ENCODE measurements at places on chromosomes 6 and 20. TPM values are rescaled to one million over a fixed set of nuclear protein-coding genes. Genes with fewer than 3 reads are reported as not detected.
A peak's percentile ranks its signal among the peaks of the same experiment; 100 is the strongest.

DNA sequence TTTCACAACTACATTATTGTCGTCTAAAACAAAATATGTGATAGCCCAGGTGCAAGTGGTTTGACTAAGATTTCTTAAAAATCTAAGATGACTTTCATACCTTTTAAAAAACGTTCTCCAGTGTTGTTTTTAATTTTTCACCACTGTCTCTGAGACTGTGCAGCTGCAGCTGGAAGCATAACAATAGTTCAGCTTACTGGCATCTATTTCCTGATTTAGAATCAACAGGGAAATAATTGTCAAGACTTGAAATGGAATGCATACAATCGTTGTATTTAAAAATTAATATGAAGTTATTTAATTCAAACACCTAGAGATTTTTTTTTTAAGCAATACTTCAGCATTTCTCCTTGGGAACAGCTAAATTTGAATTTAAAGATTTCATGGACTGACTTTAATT is 982.0 kb upstream of the EPHA7 start:
- no peak for DNase-seq

GRCh38 chr20:42484790-42485375 is 704.8 kb downstream of the PTPRT start:
- DNase-seq = no peak

DNA sequence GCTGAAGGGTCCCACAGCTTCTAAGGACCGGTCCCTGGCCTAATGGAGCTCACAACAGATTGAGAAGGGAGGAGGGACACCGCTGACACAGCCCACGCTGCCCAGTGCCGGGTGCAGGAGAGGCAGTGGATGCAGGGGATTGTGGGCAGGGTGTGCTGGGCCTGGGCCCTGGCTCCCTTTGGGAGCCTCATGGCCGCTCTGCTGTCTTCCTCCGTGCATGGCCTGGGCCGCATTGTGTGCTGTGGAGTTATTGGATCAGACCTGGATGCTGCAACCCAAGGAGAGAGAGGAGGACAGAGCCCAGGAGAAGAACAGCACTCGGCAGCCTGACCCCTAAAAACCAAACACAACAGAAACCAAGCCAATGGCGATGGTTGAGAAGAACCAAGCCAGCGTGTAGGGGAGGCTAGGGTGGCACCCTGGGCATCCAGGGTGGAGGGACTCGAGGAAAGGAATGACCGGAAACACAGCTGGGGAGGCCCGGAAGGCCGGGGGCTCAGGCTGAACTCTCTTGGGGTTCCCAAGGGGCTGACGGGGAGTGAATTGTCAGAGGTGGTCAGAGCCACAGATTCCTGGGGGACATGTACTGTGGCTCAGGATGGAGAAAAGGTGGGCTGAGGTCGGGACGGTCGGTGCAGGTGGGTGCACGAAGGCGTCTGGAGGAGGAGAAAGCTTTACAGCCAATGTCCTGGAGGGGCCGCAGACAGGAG is 41.0 kb downstream of the ERMARD start:
- DNase-seq = no peak

Gene EEF1A2
- 7.8 TPM for polyA plus RNA-seq

Gene ABT1
- 21.3 TPM for polyA plus RNA-seq

Gene ZNF334
- 0.46 TPM for polyA plus RNA-seq

DNA sequence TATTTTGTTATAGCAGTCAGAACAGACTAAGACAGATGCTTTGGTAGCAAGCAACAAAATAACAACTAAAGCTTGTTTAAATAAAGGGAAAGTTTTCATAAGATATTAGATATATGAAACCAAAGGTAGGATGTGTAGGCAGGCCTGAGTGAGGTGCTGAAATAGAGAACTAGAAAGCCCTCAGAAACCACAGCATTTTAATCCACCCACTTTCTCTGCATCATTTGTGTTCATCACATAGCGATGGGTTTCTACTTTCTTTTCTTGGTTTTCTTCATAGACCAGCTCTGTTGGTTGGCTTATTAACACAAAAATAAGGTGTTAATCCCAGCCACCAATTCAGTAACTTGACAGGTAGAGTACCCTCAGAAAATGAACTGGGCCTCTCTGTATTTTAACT is 58.6 kb downstream of the RPS12 start:
- DNase-seq = no peak

GRCh38 chr6:107618672-107619071 is 128.8 kb downstream of the SOBP start:
- DNase-seq = no peak

- no peak for DNase-seq
Observed at GRCh38 chr20:26216025-26216424, 519.4 kb upstream of the ZNF337 start.

DNA sequence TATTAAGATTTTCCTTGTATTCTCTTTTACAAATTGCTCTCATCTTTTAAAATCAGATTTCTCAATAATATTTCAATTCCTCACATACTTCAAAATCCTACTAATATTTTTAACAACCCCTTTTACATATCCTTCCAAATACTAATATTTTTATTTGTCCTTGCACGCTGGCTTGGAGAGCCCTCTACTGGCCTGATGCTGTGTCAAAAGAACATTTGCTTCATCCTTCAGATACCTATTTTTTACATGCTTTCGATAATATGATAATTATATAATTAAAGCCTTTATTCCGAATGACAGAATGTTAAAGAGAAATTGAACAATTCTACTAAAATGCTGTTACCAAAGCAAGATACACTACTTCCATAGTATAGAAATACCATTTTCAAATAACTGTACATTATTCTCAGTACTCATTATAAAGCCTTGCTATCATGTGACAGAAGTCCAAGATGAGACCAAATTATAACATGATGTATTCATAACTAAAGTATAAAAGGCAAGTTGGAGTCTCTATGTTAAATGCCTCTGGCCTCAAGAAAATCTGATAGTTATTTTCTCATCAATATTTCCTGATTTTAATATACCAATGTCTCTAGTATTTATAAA is 39.0 kb upstream of the PLN start:
- no peak for DNase-seq

Gene KHDRBS2
- 0.69 TPM for polyA plus RNA-seq

GRCh38 chr6:38773338-38773737 is 58.2 kb downstream of the DNAH8 start:
- DNase-seq = no peak

DNA sequence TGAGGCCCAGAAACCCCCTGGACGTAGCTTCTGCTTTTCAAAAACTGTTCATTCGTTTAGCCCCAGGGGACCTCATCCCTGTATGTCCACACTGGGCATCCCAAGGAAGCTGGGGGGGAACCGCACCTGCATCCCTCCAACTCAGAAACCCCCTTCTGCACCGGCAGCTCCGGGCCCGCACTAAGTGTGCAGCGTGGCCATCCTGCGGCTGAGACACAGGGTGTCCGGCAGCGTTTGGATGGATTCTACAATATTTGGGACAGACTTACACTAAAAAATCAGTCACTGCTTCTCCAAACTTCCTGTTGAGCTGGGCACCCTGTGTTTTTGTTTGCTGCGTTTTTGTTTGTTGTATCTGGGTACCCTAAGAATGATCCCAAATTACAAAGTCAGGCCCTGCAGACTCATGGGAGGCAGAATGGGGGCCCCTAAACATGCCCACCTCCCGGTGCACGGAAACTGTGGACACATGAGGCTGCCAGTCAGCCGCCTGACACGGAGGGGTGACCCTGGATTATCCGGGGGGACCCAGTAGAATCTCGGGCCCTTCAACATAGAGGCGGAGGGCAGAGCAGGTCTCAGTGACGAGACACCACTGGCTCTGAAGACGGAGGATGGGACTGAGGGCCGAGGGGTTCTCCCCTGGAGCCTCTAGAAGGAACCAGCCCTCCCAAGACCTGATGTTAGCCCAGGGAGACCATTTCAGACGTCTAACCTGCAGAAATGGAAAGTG is 88.2 kb upstream of the BHLHE23 start:
- no peak for DNase-seq

DNA sequence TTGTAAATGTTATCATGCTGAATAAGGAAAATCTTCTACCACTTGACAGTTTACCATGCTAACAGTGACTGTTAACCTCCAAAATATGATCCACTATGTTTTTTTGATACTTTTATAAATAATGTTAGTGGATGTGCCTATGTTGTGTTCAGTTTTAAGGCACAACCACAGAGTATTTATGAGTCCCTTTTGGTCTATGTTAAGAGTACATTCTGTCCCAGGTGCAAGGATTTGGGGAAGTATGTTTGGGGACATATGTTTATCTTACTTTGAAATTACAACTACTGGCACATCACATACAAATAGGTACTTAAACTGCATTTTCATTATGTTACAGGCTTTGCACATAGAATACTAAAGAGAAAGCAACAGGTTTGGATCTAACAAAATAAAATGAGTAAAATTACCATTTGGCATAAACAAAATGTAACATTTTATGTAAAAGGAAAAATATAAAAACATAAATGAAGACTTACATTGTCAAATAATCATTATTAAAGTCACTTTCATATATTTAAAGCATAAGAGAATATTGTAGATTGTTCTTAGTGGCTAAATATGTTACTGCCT is 71.2 kb downstream of the SESN1 start:
- DNase-seq = no peak

Gene BPHL
- polyA plus RNA-seq = 20.4 TPM

Gene PDE7B
- polyA plus RNA-seq = 1.1 TPM

Gene ADGRF1
- polyA plus RNA-seq = 0.46 TPM

DNA sequence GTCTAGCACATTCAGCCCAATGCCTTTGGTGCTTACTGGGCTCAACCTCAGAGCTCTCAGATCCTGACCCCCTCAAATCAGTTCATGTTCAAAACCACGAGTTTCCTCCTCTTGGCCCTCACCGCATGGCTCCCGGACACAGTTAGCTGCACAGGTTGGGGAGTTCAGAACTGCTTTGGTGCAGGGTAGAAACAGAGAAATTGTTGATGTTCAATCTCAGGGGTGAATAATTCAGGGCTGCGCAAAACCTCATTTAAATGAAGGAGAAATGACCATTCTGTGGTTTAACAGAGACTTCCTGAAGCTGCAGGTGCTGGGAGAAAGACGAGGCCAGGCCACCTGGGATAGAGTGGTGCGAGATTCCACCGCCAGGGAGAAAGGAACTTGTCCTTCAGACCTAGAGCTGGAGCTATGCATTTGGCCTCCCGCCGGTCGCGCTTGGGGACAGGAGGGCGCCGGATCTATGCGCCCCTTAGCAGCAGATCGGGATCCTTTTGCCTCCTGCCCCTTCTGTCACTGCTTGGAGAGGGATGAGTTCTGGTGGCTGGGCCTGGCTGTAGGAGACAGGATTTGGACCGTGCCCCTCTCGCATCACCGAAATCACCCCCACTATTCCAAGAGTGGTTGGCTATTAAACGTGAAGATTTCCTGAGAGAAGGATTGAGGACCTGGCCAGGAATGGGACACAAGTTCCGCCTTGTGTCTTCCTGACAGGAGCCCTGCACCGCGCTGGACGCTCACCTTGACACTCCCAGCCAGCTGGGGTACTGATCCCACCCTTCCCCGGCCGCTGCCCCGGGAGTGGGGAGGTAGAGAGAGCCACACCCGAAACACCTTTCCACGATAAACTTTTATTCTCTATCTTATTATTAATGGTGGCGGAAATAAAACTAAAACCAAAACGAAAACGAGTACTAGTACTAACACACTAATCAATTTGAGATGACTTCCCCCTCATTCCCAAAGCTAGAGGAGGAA is 767 bp upstream of the PAX1 start:
- no peak for DNase-seq

Gene DACT2
- polyA plus RNA-seq = 0.92 TPM

- no peak for DNase-seq
Observed at GRCh38 chr20:47315339-47316056, 41.0 kb downstream of the ZMYND8 start.

DNA sequence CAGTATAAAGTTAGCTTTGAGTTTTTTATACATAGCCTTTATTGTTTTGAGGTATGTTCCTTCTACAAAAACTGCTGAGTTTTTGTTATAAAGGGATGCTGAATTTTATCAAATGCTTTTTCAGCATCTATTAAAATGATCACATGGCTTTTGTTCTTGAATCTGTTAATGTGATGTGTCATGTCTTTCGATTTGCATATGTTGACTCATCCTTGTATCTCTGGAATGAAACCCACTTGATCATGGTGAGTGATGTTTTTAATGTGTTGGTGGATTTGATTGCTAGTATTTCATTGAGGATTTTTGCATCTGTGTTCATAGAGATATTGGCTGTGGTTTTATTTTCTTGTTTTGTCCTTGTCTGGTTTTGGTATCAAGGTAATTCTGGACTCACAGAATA is 24.7 kb upstream of the BLCAP start:
- DNase-seq = no peak

- peak; percentile 83 for DNase-seq
Observed at GRCh38 chr6:41066867-41067304, 5.3 kb downstream of the OARD1 start.

GRCh38 chr6:31657406-31658157 is 1.9 kb downstream of the APOM start:
- no peak for DNase-seq

- no peak for DNase-seq
Observed at GRCh38 chr6:29825848-29826247, 1.8 kb upstream of the HLA-G start.

DNA sequence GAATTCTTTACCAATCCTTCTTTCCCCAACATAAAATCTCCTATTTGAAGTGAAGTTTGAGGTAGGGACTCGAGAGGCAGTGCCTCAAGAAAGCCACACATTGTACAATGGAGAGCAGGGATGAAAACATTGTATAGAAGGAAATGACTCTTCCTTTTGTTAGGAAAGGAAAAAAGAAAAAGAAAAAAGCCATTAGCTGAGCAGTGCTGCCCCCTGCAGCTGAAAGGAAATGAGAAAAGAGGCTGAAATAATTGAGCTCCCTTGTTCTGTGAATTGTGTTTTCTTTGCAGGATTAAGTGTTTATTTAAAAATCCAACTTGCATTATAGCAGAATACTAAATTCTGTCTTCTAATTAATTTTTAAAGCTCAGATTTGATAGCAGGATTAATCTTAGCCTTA is 162.9 kb upstream of the SASH1 start:
- no peak for DNase-seq

- DNase-seq = no peak
Observed at GRCh38 chr6:156988276-156989158, 211.3 kb downstream of the ARID1B start.

GRCh38 chr6:153729189-153729588 is 309.9 kb upstream of the OPRM1 start:
- DNase-seq = no peak

Gene PCMTD2
- polyA plus RNA-seq = 18.0 TPM

Gene NOTCH4
- 1.8 TPM for polyA plus RNA-seq

GRCh38 chr6:165599121-165599520 is 63.9 kb downstream of the PDE10A start:
- no peak for DNase-seq

DNA sequence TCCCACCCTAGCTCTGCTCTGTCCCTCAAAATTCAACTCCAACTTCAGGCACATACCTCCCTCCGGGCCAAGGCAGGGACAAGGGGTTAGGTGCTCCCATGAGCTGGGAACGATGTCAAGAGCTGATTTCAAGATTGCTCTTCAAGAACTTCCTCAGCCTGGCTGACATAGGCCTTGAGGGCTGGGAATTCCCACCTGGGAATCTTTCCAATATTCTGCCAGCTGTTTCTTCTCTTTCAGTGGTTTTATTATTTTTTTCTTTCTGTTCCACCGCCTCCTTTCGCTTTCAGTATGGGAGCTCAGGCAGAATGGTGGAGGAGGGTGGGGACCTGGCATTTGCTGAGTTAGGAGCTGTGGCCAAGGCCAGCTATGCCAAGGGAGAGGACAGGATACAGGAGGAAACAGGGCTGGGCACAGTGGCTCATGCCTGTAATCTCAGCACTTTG is 33.7 kb downstream of the SRSF3 start:
- peak; percentile 90 for DNase-seq

- no peak for DNase-seq
Observed at GRCh38 chr6:82095091-82095490, 152.5 kb downstream of the IBTK start.

- no peak for DNase-seq
Observed at GRCh38 chr6:156735751-156736150, 41.4 kb upstream of the ARID1B start.

- peak; percentile 81 for DNase-seq
Observed at GRCh38 chr20:31560094-31560745, 44.9 kb upstream of the ID1 start.

Measured in sigmoid colon (tissue), 7 donors.